Activated CD4-positive, alpha-beta memory T cell treated with anti-CD3 and anti-CD28 coated beads for 36 hours (primary cell): ENCODE measurements at places on chromosomes 5 and 9. TPM values are rescaled to one million over a fixed set of nuclear protein-coding genes. Genes with fewer than 3 reads are reported as not detected.
A peak's percentile ranks its signal among the peaks of the same experiment; 100 is the strongest.

The LCN1 gene
- not detected for total RNA-seq

GRCh38 chr5:65823204-65823603, 101.2 kb downstream of the NLN start:
- DNase-seq = no peak
- H3K27me3 ChIP-seq = no peaks in the 10 kb centered on the region
- H3K36me3 ChIP-seq = no peaks in the 10 kb centered on the region
- peaks cover 12% of the 10 kb centered on the region for H3K4me1 ChIP-seq

The PAPPA gene
- not detected for total RNA-seq

DNA sequence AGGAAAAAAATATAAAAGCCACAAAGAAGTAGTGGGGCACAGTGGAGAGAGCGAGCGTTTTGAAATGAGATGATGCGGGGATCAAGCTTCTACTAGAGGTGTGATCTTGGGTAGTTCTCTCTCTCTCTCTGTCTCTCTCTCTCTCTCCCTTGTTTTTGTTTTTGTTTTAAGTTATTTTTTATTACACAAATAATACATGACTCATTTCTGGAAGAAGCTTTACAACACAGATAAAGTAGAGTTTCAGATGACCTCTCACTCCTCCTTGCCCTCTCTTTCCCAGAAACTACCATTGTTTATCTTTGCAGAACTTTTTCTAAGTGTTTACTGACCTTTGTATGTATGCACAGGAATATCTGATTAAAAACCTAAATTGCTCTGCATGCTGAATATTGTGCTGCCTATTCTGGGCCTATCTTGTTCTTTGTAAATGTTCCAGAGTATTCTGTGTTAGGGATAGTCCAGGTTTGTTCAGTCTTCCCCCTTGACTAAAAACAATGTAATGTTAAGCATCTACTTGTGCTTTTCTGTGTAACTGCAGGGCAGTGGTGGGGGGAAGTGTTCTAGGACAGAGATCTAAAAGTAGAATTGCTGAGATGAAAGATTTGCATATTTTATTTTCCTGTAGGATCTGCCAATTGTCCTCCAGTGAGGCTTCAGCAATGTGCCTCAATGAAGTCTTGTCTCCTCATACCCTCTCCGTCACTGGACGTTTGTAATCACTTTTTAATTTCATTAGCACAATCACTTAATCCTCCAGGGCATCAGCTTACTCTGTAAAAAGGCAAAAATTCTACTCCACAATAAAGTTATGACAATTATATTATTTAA, 52.0 kb downstream of the FYB1 start:
- peak overlapping the region; percentile 54 for H3K4me3 ChIP-seq
- H3K27ac ChIP-seq = peak overlapping the region; percentile 76
- no peak for DNase-seq
- H3K36me3 ChIP-seq = peaks cover 20% of the 10 kb centered on the region
- no peaks in the 10 kb centered on the region for H3K27me3 ChIP-seq
- H3K4me1 ChIP-seq = peaks cover 84% of the 10 kb centered on the region

GRCh38 chr9:6247266-6247665, 31.7 kb downstream of the IL33 start:
- DNase-seq = no peak
- no peaks in the 10 kb centered on the region for H3K36me3 ChIP-seq
- H3K4me1 ChIP-seq = peaks cover 13% of the 10 kb centered on the region
- H3K4me3 ChIP-seq = no peak overlapping the region
- no peak overlapping the region for H3K27ac ChIP-seq

The ENTPD2 gene
- not detected for total RNA-seq

GRCh38 chr5:149416987-149417710, 38.1 kb upstream of the IL17B start:
- peaks cover 2% of the 10 kb centered on the region for H3K27me3 ChIP-seq
- no peaks in the 10 kb centered on the region for H3K36me3 ChIP-seq
- H3K4me1 ChIP-seq = no peaks in the 10 kb centered on the region
- H3K27ac ChIP-seq = no peak overlapping the region

DNA sequence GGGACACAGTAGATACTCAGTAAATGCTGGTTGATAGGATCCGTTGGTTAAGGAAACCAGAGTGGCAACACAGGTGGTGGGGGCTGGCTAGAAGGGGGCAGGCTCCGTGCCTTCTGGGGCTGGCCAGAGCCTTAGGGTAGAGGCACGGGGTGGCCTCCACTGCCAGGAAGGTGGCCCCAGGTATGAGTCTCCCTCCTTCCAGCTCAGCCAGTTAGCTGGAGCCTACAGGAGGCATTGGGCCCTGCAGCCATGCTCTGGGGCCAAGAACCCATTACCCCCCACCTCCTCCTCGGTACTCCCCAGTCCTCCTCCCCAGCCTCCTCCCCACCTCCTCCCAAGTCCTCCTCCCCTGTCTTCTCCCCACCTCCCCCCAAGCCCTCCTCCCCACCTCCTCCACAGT, 27.7 kb downstream of the CXXC5 start:
- H3K36me3 ChIP-seq = no peaks in the 10 kb centered on the region
- H3K4me1 ChIP-seq = no peaks in the 10 kb centered on the region
- H3K4me3 ChIP-seq = no peak overlapping the region
- no peaks in the 10 kb centered on the region for H3K27me3 ChIP-seq

The FAM163B gene
- total RNA-seq = not detected

GRCh38 chr5:56128113-56128512, 105.0 kb downstream of the ANKRD55 start:
- peak overlapping the region; percentile 44 for H3K4me3 ChIP-seq
- H3K4me1 ChIP-seq = peaks cover 60% of the 10 kb centered on the region
- peak; percentile 77 for DNase-seq
- H3K27me3 ChIP-seq = no peaks in the 10 kb centered on the region
- peak overlapping the region; percentile 85 for H3K27ac ChIP-seq

DNA sequence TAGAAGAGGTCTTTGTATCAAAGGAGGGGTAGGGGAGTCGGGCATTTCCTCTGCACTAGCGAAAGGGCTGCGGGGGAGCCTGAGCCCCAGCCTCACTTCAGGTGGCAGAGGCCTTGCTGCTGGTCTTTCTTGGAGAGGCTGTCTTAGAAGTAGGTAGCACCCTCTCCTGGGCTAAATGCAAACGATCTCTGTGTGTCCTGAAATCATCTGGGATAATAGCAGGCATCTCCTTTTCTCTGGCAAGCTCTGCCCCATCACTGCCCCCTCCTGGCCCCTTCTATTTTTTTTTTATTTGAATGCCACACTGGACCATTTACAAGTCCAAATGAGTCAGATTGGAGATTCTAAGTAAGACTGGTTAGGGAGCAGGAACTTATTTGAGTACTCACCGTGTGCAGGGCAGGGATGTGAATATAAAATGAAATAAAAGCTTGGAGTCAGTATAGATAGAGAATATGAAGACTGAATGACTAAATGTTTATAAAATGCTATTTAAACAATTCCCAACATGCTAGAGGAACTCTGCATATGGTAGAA, 137.1 kb downstream of the FGF1 start:
- no peaks in the 10 kb centered on the region for H3K36me3 ChIP-seq
- peak; percentile 45 for DNase-seq
- H3K27ac ChIP-seq = no peak overlapping the region
- no peak overlapping the region for H3K4me3 ChIP-seq

DNA sequence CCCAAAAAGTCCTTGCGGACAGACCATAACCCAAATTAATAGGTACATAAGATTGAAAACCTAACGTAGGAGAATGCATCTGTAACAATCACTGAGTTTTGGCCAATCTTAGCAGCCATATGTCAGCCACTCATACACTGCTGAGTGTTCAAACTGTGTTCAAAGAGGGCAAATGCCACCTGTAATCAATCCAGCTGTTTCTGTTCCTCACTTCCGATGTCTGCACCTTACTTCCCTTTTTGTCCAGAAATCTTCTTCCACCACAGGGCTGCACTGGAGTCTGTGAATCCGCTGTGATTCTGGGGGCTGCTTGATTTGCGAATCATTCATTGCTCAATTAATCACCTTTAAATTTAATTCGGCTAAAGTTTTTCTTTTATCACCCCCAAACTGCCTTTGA, 263.9 kb downstream of the ICE1 start:
- DNase-seq = no peak
- no peaks in the 10 kb centered on the region for H3K4me1 ChIP-seq
- peaks cover 13% of the 10 kb centered on the region for H3K27me3 ChIP-seq
- no peak overlapping the region for H3K4me3 ChIP-seq
- no peaks in the 10 kb centered on the region for H3K36me3 ChIP-seq

The ARRDC1 gene
- total RNA-seq = 38.2 TPM

The PTPRD gene
- total RNA-seq = not detected
